AG10803 (cell line): ENCODE measurements at places on chromosomes 6 and 20.

GRCh38 chr6:11381801-11382513, 149.5 kb upstream of the NEDD9 start:
- no peak for DNase-seq

GRCh38 chr6:3565291-3565690, 108.4 kb upstream of the SLC22A23 start:
- DNase-seq = no peak

- DNase-seq = no peak
Measured at GRCh38 chr6:105800398-105800797, 285.7 kb upstream of the PRDM1 start.

DNA sequence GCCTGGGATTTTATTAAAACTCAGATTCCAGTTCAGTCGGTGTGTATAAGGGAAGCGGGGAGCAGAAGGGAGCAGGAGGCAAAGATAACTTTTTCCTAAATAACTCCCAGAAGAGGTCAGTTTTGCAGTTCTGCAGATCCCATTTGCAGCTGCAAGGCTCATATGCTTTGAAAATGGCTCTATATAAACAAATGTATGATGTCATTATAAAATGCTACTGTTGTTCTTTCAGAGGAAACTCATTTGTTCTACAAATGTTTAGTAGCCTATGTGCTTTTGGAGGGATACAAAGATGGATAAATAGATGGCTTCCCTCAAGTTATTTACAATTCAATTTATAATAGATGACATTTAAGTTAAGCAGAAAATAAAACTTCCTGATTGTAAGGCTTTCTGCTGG, 29.2 kb upstream of the DSP start:
- DNase-seq = no peak

GRCh38 chr20:51313358-51313827, 229.1 kb downstream of the NFATC2 start:
- no peak for DNase-seq

DNA sequence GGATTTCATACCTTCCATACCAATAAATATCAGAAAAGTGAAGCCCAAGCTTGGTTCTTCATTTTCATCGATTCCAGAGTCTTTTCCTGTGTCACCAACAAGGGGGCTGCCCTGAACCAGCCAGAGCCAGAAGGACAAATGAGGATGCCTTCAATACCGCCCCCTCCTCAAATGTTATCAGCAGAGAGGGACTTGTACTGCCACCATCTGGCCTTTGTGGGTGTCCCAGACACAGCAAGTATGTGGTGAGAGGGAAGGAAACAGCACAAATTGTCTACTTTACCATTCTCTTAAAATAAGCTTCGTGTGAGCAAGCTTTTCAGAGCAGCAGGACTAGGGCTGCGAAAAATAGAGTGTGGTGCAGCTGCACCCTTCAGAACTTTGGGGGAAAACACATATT, 165.3 kb downstream of the SOBP start:
- DNase-seq = no peak

DNA sequence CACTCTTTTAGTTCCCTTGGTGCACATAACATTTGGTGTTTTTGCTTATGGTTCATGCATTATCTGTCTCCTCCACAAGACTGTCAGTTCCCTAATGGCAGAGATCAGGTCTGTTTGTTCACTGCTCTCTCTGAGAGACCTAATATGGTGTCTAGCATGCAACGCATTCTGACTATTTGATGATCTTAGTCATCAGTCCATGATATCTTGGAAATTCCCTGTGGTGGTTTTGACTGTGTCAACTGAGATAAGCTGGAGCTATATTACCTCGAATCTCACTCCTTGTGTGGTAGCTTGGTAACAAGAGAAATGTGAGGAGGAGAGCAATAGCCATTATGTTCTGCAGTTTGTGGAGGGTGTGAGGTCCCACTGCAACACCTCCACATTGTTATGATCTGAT, 229.8 kb downstream of the FRK start:
- no peak for DNase-seq

GRCh38 chr20:59668926-59669850, 64.8 kb downstream of the PHACTR3 start:
- no peak for DNase-seq

GRCh38 chr6:46215213-46215612, 44.4 kb upstream of the ENPP5 start:
- no peak for DNase-seq

GRCh38 chr6:4647414-4648365, 128.5 kb upstream of the CDYL start:
- DNase-seq = peak; percentile 74

- DNase-seq = no peak
Measured at GRCh38 chr20:13148402-13148801, 72.7 kb upstream of the ISM1 start.

DNA sequence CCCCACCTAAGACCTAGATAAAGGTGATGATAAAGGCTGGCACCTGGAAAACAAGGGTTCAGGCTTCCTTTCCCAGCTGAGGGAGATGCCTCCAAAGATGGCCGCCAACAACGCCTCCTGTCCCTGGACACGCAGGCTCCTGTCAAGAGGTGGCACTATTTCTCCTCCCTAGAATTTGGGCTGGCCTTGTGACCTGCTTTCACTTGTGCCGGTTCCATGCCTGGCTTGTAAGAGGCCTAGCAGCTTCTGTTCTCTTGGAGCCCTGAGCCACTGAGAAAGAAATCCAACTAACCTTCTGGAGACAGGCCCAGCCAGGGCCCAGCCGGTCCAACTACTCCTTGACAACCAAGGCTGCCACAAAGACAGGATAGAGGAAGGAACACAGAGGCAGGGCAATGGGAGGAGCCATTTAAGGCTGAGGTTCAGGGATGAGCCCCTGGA, 60.2 kb upstream of the RALY start:
- peak; percentile 76 for DNase-seq

- no peak for DNase-seq
Measured at GRCh38 chr6:18368277-18369105, 18.7 kb upstream of the RNF144B start.

GRCh38 chr6:84743616-84744015, 20.8 kb downstream of the TBX18 start:
- DNase-seq = no peak

DNA sequence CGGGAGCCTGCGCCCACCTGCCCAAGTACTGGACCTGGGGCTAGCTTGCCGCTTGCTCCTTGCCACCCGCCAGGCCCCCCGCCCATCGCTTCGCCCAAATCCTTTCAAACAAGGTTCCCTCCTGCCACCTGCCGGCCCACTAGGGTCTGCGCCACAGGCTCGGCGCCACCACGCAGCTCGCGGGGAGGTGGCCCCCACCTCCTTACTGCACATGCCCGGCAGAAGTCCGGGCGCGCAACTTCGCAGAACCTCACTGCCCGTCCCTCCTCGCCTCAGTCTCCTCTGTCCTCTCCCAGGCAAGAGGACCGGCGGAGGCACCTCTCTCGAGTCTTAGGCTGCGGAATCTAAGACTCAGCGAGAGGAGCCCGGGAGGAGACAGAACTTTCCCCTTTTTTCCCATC, 11.2 kb downstream of the GNAS-AS1 start:
- no peak for DNase-seq

DNA sequence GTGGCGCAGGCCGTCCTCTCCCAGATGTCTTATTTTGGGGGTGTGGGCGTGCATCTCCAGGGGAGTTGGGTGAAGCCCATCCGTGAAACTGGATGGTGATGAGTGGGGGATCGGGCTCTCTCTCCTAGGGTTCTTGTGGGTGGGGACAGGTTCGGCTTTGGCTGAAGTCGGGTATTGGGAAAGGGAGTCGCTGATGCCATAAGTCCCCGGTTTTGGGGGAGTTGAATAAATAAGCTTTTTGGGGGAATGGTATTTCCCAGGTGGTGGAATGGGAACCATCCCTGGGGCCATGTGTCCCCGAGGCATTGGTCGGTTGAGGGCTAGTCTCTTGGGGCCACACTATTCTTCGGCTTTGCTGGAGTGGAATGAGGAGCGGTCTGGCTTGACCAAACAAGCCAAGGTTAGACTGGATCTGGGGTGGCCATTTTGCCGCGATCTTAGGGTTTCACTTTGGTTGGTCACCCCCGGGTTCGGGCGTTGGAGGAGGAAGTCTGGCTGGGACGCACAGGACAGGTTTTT, 481 bp downstream of the ZNF133 start:
- DNase-seq = peak; percentile 7

DNA sequence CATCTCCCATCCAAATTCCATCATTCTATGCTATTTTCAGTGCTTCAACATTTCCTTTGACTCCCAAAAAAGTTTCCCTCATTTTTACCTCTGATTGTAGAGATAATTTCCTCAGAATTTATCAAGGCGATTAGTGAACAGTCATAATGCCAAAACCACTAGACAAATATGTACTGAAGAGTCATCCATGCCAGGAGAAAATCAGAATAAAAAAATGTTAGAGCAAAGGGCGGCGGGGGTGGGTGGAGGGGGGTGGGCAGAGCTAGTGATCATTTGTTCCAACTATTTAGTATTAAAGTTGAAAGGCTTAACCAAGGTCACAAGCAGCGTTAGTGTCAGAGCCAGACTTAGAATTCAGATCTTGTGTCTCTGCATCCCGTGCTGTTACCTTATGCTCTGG, 5.3 kb upstream of the ADGRF5 start:
- no peak for DNase-seq

DNA sequence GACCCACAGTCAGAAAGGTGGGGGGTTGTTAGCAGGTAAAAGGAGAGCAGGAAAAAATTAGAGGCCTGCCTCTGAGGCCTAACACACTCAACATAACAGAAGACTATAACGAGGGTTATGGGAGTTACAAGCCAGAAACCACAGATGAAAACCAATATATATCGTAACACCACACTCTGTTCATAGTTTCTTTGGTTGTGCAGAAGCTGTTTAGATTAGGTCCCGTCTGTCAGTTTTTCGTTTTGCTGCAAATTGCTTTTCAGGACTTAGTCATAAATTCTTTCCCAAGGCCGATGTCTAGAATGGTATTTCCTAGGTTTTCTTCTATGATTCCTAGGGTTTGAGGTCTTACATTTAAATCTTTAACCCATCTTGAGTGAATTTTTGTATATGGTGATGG, 3.7 kb upstream of the MAP3K5 start:
- no peak for DNase-seq

- DNase-seq = no peak
Measured at GRCh38 chr6:47670851-47671250, 27.5 kb upstream of the ADGRF4 start.

- peak; percentile 84 for DNase-seq
Measured at GRCh38 chr6:134835993-134836392, 113.9 kb downstream of the ALDH8A1 start.

GRCh38 chr20:1924910-1925861, 30.0 kb downstream of the SIRPA start:
- DNase-seq = no peak

DNA sequence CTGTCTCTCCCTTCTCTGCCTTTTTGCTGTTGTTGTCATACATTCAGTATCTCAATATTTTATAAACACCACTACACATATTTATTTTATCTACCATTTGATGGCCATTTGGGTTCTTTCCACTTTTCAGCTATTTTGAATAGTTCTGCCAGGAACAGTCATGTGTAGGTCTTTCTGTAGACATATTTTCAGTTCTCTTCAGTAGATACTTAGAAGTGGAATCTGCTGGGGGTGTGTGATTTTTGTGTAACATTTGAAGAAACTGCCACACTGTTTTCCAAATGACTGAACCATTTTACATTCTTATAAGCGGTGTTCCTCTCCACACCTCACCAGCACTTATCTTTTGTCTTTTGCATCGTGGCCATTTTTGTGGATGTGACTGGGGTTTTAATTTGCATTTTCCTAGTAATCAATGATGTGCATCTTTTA, 197.7 kb downstream of the ARID1B start:
- no peak for DNase-seq

DNA sequence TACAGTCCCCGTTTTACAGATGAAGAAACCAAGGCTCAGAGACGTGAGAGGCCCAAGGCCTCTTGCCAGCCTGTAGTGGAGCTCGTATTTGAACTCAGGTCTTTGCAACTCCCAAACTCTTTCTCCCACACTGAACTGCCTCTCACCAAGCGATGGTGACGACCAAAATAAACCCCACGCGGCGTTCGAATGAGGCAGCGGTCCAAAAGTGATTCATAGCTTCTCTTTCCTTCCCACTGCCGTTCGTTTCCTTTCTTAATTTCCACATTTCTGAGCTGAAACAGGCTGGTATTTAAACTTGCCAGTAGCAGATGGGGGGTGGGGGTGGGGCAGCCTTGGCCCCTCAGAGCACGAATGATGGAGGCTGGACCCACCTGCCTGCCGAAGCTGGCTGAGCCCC, 252.9 kb upstream of the KCNG1 start:
- peak; percentile 56 for DNase-seq

GRCh38 chr20:18585134-18585533, 2.7 kb upstream of the DTD1 start:
- peak; percentile 82 for DNase-seq

DNA sequence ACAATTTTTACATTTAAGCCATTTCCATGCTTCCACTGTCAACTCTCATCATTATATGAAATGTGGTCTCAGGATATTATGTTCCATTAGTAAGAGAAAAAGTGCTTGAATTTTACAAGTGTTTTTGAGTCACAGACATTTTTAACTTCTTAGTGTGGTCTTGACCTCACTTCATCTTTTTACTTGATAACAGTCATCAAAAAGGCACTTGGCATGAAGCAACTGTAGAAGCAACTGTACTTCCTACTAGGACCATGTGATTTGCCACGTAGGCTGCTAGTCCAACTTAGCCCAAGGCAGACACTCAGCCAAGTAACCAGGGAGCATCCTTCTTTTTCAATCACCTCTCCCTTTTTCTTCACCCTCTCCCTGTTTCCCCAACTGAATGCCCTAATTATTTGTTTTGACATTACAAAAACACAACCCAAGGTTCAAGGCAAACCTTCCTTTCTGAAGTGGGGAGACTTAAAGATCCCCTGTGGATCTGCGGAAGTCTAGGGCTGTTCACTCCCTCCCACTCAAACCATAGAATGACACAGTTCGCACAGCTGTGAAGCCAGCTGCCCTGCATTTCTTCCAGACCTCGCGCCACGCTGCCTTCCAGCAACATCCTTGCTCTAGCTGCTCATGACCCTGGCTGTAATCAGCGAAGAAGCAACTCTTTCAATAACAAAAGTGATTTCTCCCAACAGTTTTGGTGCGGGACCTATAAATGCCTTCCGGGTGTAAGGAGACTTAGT, 45.0 kb downstream of the PHACTR1 start:
- DNase-seq = peak; percentile 97

GRCh38 chr6:29965873-29966601, 23.7 kb downstream of the HLA-A start:
- peak; percentile 59 for DNase-seq

GRCh38 chr6:1437553-1438406, 48.4 kb downstream of the FOXF2 start:
- DNase-seq = no peak

- no peak for DNase-seq
Measured at GRCh38 chr6:20364327-20364726, 37.4 kb upstream of the E2F3 start.

GRCh38 chr6:110232450-110232849, 52.2 kb downstream of the CDC40 start:
- DNase-seq = peak; percentile 86
